ENCODE measurements at places on chromosomes 12 and 14.

GRCh38 chr12:86234316-86234855, 21.8 kb downstream of the MGAT4C start:
- no peak for DNase-seq

DNA sequence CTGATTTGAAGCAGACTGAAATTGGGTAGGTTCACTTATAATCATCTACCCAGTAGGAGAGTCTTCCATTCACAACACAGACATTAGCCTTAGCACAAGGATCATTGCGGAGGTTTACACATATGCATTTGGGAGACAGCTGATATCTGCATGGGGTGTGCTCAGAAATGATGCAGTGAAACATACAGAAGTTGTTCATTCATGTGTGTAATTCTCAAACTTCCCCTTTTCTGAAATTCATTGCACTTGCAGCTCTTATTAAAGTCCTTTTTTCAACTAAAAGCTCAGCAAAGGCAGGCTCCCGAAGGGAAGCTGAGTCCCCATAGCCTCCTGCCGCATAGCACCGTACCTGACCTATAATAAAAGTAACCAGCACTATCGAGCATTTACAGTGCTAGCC, 218.3 kb upstream of the CRY1 start:
- DNase-seq = no peak

GRCh38 chr14:23202001-23202400, 18.5 kb upstream of the SLC7A8 start:
- no peak for DNase-seq

GRCh38 chr12:65741656-65742017, 82.6 kb upstream of the HMGA2 start:
- no peak for DNase-seq

DNA sequence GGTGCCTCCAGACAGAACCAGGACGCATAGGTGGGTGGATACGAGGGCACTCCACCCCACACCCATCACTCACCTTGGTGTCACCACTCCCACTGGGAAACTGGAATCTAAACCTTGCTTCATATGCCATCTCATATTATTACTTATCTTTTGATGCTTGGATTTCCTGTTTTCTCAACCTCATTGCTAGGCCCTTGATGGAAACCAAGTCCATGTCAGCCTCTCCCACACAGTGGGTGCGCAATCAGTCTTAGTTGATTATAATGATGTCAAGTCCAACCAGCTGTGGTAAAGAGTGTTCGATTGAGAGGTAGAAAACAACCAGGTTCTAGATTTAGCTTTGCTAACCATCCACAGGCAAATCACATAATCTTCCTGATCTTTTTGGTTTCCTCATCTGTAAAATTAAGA, 584 bp upstream of the DDHD1 start:
- no peak for DNase-seq

- no peak for DNase-seq
These were observed 84.4 kb downstream of the C2CD5 start for GRCh38 chr12:22459838-22460490.

DNA sequence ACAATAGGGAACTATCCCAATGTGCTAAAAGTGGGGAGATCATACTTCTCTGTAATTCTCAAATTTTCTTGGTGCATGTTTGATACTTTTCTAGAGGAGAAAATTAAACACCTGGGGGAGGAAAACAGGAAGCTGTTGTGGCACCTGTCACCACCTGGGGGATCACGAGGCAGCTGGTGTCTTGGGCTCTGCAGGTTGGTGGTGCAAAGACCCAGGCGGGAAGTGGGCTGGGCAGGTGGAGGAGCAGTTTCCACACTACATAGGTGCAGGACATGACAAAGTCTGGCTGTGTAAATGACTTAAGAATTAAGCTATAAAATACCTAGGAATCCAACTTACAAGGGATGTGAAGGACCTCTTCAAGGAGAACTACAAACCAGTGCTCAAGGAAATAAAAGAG, 23.2 kb downstream of the PEX5 start:
- no peak for DNase-seq

GRCh38 chr12:108850854-108851573, 6.4 kb downstream of the SSH1 start:
- DNase-seq = no peak

All from SHP77 treated with DMSO at 0.1 percent for 48 hours (cell line).